Activated naive CD4-positive, alpha-beta T cell treated with anti-CD3 and anti-CD28 coated beads, Interleukin-2, amount 50 U/mL, for 72 hours (primary cell): ENCODE measurements at places on chromosomes 5 and 9.

DNA sequence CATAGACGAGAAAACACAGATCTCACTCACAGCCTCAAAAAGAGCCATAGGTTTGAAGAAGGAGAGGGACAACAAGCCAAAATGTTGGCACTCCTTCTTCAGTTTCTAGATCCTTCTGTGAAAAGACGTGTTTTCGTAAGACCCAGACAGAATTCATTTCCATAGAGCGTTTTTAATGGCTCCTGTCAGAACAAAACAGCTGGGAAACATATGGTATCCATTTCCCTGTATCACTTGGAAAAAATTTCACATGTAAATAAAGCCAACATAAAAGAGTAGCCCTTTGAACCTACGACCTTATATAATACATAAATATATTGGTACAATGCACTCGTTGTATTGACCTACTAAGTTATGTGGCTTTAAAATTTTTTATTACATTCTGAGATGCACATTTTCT lies 108.1 kb downstream of the SNCAIP start:
- DNase-seq, result no peak

DNA sequence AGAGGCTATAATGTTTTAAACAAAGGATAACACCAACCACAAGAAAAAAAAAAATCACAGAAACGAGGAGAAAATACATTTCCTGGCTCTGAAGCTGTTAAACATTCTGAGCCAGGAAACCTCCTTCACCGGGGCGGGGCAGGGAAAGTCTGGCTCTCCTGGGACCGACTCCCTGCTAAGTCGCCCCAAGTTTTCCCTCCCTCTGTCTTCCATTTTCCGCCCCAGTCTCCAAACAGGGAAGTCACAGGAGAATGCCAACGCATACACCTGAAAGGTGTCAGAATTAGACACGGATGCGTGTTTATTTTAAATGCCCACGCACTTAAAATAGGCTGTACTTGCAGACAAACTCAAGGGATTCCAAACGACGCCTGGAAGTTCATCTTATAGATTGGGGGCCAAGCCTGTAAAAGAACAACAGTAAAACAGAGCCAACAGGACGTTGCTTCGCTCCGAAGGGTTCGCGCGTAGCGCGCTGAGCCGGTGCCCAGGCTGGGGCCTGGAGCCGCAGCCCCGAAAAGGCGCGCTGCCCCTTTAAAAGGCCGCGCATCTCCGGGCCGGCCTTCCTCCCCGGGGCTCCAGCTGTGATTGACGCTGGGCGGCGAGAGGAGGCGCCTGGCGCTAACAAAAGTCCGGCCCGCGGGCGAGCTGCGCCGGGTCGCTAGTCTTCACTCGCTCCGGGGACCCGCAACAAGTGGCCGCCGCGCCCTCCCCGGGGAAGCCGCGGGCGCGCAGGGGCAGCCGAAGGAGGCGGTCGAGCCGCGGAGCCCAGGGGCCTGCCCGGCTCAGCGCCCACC lies at the start of gene FBXL7:
Gene FBXL7, plus strand, starts transcription at position 653 of the 797 bp plus-strand sequence.
- DNase-seq, result no peak

DNA sequence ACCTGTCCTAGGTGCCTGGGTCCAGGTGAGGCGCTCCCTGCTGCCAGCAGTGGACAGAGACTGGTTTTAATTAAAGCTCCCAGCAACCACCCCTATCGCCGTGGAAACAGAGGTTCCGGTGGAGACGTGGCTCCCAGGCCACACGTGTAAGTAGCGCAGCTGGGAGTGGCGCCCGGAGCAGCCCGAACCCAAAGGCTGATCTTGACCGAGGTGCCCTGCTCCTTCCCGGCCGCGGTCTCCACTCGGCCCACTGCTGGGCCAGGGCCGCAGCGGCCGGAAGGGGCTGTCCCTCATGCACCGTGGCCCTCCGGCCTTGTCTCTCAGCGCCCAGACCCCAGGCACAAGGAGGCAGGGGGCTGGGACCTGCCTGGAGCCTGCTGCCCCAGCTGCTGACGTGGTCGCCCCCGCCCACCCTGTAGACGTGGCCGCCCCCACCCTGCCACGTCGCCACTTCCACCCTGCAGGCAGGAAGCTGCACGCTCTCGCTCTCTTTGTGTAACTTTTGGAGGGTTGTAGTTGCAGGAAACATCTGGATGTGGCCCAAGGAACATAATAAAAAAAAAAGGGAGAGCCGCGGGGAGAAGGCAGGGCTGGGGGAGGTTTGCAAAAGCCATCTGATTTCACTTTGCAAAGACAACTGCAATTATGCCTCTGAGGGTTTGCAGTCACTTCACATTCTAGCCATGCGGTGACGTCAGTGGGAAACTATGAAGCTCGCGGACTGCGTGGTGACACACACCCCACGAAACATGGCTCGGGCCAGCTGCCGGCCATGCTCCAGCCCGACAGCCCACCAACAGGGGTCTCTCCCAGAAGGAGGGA lies 129.9 kb downstream of the RXRA start:
- peak; percentile 53 for DNase-seq

GRCh38 chr5:131079232-131079631 lies 85.8 kb downstream of the HINT1 start:
- DNase-seq, result no peak

- DNase-seq, result no peak
Observed at GRCh38 chr9:87465816-87466215, 31.9 kb upstream of the DAPK1 start.

DNA sequence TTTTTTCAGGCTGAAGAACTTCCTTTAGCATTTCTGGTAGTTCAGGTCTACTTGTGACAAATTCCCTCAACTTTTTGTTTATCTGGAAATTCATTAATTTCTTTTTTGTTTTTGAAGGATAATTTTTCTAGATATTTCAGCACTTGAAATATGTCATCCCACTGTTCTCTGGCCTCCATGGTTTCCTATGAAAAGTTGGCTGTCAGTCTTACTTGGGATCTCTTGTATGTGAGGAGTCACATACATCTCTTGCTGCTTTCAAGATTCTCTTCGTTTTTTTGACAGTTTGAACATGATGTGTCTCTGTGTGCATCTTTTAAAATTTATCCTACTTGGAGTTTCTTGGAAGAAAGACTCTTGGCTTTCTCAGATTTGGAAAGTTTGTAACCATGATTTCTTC lies 79.5 kb downstream of the RIC1 start:
- DNase-seq, result no peak

GRCh38 chr9:6441269-6441668 lies 28.3 kb downstream of the UHRF2 start:
- DNase-seq, result no peak

GRCh38 chr9:133377721-133378216 lies 1.6 kb downstream of the STKLD1 start:
- no peak for DNase-seq

DNA sequence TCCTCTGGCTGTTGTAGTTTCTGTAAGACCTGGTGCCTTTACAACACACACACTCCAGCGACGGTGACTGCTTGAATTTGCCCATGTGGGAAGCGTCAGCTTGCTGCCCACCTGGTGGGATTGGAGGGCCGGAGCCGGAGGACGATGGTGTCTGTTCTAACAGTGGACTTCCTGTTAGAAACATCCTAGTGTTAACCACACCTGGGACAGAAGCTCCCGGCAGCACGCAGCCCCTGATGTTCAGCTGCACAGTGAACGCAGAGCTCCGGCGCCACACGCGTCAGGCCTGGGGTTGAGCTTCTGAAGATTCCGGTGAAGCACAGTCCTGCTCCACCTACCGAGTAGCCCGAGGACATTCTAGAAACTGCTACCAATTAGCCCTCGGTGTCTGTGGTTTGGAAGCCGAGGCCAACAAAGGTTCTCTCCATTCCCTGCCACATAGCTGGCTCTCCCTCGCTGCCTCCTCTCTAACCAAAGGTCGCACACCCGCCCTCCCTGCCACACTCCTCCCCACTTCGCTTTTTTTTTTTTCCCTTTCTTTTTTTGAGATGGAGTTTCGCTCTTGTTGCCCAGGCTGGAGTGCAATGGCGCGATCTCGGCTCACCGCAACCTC lies 14.4 kb downstream of the PMPCA start:
- DNase-seq, result no peak

GRCh38 chr5:36147681-36148080 lies 4.0 kb downstream of the LMBRD2 start:
- DNase-seq, result no peak

- DNase-seq, result no peak
Observed at GRCh38 chr5:74630453-74631066, 10.0 kb downstream of the ENC1 start.

DNA sequence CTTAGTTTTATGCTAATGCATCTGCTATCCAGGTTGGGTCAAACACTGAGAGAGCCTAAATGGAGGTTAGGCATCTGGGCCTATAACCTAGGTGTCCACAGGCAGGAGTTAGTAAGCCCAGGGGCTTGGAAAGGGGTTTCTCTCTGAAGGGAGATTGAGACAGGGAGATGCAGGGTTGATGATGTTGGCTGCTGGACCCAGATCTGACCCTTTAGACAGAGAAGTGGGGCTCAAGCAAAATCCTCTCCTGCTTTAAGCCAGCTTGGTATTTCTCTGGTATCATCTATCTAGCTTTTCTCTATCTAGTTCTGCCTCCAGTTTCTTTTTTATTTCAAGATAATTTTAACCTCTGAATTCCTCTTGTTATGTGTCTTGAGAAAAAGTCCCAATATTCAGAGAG lies 18.3 kb upstream of the ANKRD55 start:
- no peak for DNase-seq

GRCh38 chr9:136021872-136022681 lies 60.9 kb upstream of the UBAC1 start:
- no peak for DNase-seq

DNA sequence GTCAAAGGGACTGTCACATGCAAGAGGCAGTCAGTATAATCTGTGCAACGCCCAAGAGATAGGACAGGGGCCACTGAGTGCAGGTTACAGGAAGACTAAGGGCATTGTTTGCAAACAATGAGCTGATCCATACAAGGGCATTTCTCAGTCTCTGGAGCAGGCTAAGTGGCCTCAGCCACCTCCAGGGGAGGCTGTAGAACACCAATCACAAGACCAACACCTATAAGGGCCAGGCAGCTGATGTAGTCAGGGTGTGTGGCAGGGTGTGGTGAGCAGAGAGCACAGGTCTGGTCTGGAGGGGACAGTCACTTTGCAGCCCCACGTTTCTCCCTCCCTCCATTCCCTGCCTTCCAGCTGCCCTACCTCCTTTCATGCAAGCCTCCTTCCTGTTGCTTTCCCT lies 83.2 kb upstream of the ADRA1B start:
- DNase-seq, result no peak

- no peak for DNase-seq
Observed at GRCh38 chr9:25935188-25935587, 256.9 kb upstream of the TUSC1 start.

GRCh38 chr5:124617787-124618186 lies 128.7 kb downstream of the ZNF608 start:
- DNase-seq, result no peak

- no peak for DNase-seq
Observed at GRCh38 chr5:22651355-22651754, 201.8 kb downstream of the CDH12 start.

DNA sequence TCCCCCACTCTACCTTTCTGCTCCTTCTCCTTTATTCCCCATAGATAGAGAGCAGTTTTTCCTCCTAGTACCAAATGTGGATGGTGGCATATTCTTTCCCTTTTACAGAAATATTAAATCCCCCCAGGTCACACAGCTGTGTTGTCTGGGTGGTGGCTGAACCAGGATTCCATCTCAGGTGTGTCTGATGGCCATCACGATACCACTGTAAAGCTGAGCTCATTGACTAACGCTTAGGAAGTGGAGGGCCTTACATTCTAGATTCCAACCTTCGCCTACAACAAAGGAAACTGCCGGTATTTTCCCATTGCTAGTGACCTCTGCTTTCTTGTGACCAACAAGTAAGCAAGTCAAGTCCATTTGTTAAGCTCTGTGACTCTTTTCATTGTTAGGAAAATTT lies 131.9 kb upstream of the KLF4 start:
- DNase-seq, result no peak

DNA sequence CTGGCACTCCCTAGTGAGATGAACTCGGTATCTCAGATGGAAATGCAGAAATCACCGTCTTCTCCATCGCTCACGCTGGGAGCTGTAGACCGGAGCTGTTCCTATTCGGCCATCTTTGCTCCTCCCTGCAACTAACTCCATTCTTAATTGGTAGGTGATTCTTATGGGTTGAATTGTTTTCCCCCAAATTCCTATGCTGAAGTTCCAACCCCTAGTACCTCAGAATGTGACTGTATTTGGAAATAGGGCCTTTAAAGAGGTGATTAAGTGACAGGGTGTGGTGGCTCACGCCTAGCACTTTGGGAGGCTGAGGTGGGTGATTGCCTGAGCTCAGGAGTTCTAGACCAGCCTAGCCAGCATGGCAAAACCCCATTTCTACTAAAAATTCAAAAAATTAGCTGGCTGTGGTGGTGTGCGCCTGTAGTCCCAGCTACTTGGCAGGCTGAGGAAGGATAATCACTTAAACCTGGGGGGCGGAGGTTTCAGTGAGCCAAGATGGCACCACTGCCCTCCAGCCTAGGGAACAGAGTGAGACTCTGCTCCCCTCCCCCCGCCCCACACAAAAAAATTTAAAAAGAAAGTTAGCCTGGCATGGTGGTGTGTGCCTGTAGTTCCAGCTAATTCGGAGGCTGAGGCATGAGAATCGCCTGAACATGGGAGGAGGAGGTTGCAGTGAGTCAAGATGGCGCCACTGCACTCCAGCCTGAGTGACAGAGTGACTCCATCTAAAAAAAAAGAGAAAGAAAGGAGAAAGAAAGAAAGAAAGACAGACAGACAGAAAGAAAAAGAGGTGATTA lies 25.2 kb upstream of the FOCAD start:
- DNase-seq, result no peak

DNA sequence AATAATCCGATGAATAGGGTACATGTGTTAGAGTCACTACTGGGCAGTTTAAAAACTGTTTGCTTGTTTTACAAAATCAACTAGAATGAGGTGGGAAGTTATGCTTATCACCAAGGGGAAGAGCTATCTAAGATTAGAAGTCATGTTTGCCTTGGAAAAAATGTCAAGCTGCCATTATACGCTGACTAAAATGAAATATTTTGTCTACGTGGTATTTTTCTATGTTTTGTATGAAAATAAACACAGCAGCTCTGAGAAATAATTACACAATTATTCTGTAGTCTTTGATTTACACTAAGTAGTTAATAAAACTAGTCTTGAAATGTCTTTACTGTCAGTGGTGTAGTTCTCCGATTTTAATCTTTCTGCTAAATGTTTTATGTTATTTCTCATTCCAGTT lies 241.9 kb upstream of the TARS1 start:
- no peak for DNase-seq

GRCh38 chr5:50759526-50760270 lies 93.3 kb downstream of the PARP8 start:
- DNase-seq, result no peak

DNA sequence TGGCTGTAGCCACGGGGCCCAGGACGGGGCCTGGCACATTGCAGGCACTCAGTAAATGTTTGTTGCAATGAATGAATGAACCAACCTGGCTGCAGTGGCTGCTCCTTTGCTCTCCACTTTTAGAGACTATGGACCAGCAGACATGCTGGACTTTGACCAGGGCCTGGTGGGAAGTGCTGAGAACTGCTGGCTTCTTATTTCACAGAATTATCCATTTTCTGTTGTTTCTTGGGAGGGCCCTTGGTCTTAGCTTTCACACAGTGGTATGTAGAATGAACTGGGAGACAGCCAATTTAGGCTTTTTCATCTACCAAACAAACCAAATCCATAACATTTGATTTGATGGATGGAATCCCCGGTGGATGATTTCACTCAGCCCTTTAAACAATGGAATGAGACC lies 78.0 kb upstream of the LHFPL2 start:
- no peak for DNase-seq

- no peak for DNase-seq
Observed at GRCh38 chr9:91208419-91208745, 153.3 kb downstream of the AUH start.
